Neuronal stem cell (in vitro differentiated cells): ENCODE measurements at places on chromosomes 2 and 18.

- DNase-seq = no peak
Observed at GRCh38 chr2:161722547-161723503, 98.6 kb downstream of the SLC4A10 start.

DNA sequence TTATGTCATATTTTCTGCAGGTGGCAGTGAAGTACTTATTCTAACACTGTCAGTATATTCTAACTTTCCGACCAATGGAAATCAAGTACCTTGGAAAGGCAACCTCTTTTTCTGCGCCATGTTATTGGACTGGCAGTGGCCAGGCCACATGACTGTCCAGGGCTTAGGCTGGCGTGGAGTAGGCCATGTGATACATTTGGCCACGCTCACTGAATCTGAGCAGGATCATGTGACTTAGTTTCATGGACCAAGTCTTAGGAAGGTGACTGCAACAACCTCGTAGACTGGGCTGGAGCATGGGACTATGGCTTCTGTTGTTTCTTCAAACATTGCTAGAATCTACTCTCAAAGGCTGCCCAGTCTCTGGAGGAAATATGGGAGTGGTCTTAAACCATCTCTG, 60.4 kb upstream of the HAAO start:
- DNase-seq = no peak

DNA sequence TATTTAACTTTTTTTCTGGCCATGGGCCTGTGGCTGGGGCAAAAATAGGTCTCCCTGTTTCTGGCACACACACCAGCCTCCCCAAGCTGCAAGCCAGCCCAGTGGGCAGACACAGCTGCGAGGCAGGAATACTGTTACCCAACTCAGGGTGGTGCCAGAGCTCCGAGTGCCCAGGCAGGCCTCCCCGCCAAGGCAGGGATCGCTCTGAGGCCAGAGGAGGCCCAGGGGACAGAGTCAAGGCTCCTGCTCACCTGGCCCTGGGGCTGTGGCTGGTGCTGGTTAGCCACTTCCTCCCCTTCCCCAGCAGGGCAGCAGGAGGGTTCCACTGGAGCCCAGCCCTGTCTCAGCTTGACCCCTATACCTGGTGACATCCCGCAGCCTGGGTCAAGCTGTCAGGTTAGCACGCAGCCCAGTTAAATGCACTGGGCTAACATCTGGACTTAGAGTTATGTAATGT, 67.1 kb upstream of the EPAS1 start:
- DNase-seq = no peak

DNA sequence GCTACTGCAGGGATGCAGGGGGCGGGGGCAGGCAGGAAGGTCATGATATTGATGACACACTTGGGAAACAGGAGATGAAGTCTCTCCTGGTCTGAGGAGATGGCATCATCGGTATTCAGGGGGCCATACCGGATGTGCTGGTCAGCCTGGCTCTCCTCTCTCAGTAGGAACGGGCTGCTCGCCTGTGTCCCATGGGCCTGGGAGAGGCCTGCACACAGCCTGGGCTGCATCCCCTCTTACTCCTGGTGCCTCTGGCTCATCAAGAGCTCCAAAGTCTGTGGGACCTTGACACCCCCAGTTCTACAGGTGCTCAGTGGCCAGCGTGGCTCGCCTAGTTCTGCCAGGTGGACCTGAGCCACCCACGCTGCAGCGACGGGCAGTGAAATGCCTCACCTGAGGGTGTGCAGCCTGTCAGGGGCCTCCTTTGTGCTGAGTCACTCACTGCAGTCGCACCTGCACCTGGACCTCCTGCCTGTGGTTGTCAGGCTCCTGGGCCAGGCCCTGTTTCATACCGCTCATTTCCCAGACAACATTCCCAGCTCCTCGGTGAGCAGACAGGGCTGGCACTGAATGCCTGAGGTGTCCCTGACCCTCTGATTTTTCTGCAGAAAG, 18.6 kb upstream of the CNDP1 start:
- no peak for DNase-seq

DNA sequence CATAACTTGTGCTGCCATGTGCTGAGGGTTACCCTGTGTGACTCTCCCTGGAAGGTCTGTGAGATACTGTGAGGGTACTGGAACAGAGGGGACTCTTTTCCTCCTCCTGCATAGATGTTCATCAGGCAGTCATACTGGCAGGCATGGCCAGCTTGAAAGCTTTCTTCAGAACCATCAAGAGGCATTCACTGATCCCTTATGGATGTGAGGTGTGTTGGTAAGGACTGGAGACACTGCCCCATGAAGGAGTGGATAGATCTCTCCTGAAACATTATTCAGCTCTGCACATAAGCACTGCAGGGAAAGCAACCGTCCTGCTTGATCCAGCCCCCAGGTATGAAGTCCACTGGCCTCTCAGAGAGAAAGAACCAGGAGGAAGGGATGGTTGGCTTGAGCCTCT, 176.6 kb upstream of the ARL4C start:
- no peak for DNase-seq

DNA sequence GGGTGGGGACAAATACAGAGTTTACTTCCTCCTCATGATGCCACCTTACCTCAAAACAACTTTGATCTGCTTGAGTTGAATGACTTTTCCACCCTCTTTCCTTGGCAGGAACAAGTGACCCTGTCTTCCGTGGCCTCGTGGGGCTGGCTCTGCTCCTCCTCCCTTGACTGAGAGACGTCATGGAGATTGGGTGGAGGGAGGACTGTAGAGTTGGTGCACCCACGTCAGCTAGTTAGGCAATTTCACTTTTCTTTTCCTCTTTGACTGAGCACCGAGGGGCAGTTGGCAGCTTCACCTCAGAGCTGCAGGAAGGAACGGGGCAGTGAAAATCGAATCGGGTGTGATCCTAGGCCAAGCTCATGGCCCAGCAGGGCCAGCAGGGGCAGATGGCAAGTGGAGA, at the start of gene SP140:
Gene SP140, plus strand, starts transcription at position 251 of the 400 bp plus-strand sequence. Its CDS starts 109 bp downstream, at position 360.
- DNase-seq = no peak

DNA sequence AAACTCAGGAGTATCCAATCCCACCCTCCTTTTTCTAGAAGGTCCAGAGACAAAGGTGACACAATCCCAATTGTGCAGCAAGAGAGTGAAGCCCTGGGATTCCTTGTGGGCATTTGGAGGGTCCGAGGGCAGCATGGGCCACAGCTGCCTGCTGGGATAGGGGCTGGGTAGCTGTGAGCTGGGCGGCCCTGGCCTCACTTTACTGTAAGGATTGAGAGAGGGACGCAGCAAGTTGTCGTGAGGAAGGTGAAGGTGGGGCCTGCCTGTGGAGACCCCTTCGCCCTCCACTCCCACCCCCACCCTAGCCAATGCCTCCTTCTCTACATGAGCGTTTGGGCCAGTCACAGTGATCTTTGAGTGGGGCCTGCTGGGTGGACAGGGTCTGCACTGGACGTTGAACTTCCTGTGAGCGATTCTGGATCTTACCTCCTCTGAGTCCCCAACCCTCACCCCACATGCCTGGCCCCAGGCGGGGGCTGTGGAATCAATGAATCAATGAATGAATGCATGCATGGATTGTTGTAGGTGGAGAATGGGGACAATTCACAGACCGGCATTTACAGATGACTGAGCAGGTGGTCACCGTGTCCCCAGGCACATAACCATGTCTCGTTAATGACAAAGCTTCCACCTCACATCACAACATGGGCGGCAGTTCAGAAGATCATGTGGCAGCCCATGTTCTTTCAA, 107.2 kb downstream of the INHBB start:
- DNase-seq = no peak

DNA sequence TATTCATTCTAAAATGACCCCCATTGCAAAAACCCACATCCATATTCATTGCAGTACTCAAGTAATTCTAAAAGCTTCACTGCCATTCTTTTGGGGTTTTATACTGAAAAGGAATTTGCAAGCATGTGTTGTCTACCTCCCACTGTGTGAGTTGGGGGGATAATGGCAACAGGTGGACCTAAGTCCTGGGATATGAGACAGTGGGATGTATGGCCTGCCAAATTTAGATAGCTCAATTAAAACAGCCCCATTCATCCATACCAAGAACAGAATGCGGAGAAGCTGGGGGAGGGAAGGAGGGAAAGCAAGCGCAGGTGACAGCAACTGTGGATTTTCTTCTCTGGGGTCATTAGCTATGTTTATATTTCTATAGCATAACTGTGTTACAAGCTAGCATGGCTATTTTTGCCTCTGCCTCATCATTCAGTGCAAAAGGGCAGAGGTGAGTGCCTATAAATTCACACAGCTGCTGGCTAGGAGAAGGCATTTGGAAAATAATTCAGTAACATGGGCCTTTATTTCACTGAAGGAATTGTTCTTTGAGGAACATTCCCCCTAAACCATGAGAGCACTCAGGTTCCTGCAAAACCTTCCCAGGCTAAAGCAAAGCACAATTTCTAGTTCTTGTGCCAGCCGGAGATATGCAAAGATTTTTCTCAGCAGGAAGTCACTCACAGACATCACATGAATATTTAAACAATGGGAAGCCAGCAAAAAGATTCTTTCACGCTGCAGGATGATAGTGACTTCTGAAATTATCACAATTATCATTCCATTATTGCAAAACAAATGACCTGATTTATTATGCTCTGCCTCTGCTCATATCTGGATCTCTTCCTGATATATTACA, 393.9 kb upstream of the ACVR2A start:
- DNase-seq = no peak

- no peak for DNase-seq
Observed at GRCh38 chr18:59357928-59358327, 1.1 kb downstream of the LMAN1 start.

DNA sequence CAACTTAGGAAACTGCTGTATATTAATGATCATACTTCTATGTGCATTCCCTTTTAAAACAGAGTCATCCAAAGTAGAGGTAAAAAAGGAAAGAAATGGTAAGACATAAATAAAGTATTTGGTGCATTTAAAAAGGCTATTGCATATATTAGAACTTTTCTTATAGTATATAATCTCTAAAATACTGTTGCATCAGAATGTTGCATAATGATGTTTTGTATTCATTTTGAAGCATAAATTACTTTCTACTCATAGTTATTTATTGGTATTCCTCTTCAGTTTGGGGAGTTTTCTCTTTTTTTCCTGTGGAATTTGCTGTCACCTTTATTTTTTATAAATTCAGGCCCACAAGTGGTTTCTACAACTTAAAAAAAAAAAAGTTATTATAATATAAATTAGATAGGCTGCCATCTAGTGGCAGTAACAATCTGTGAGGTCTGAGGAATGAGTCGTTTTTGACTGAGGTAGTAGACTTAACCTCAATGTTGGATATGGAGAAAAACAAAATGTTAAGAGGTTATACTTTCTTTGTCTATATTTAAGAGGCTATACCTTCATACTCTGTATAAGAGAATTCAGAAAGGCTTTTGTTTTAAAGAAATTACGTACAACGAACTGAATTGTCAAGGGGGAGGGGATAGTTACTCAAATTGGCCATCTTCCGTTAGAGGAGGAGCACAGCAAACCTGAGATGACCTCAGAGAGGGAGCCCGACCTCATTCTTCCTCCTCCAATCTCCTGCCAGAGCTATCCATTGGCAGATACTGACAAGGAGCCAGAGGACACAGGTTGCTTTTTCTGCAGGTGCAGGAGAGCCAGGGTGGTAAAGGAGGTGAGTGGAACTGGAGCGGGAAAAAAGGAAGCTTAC, 23.8 kb downstream of the ANKAR start:
- DNase-seq = no peak

DNA sequence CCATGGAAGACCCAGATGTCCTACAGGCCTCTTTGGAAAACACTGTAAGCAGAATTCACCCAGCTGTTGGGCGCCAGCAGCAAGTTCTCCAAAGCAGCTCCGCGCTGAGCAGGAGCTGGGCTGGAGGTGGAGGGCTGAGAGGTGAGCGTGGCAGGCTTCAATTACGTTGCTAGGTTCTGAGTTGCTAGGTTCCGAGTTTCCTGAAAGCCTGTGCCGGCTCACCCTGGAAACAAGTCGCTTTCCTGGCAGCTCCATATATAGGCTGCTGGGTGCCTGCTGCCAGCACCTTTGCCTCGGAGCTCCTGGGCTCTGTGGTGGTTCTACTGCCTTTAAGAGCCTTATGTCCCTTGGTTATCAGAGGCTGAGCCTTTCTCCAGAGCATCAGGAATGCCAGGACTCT, 14.4 kb upstream of the EGR4 start:
- DNase-seq = no peak

- DNase-seq = no peak
Observed at GRCh38 chr2:138682163-138682562, 98.0 kb downstream of the NXPH2 start.

DNA sequence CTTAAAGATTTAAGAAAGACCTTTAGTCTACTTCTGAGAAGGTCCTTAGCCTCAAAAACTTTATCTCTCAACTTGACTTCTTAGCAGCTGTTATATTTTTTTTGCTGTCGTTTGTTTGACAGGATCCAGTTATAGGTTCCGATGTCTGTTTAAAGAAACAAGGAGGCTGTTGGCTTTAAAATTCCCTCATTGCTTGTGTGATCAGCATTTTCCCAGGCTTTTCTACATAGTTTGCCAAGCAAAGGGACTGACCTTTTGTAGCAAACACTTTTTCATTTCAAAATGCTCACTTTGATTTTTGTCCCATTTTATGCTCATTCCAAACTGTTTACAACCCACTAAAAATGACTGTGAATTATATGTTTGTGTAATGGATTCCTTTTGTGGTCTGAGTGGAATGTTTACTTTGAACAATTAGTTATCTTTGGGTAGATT, 394.9 kb downstream of the ARHGAP15 start:
- no peak for DNase-seq
